ENCODE measurements at places on chromosomes 6 and 20. TPM values are rescaled to one million over a fixed set of nuclear protein-coding genes. Genes with fewer than 3 reads are reported as not detected.

GRCh38 chr6:7798751-7799150, 72.9 kb downstream of the BMP6 start:
- no peak for DNase-seq

Gene PAX1
- total RNA-seq: not detected

GRCh38 chr20:38113401-38114325, 51.4 kb downstream of the TGM2 start:
- no peak for DNase-seq

- no peak for DNase-seq
These were observed 45.2 kb downstream of the AKIRIN2 start for GRCh38 chr6:87656857-87657256.

Gene EYA4
- 5.7 TPM for total RNA-seq

DNA sequence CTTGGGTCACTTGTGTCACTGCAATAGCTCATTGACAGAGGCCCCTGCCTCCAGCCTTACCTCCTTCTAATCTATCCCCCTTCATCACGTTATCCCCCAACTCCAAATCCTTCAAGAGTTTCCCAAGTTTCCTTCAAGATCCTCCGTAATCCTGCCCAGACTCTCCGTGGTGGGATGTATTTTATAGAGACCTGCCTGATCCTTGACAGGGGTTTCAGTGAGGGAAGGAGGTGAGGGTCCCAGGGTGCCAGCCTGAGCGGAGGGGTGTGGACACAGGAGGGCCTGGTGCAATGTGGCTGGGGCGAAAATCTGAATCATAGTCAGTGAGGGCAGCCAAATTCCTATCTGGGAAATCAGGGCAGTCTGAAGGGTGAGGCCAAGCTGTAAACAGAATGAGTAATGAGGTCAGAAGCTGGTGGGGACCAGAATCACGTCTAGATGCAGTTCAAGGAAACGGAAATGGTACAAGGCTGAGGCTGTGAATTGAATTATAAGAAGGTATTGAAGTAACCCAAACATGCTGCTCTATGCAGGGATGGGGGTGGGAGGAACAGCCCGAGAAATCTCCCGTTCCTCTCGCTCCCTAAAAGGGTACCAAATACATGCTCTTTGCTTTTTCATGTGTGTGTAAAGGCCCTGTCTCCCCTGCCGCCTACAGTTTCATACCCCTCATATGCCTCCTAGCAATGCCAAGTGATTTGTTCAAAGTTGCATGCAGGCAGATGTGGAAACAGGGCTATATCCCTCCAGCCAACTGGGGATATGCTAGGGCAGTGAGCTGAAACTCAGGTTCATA, 35.4 kb upstream of the PIM1 start:
- DNase-seq: peak; percentile 96

Gene GRIK2
- total RNA-seq: 8.9 TPM

DNA sequence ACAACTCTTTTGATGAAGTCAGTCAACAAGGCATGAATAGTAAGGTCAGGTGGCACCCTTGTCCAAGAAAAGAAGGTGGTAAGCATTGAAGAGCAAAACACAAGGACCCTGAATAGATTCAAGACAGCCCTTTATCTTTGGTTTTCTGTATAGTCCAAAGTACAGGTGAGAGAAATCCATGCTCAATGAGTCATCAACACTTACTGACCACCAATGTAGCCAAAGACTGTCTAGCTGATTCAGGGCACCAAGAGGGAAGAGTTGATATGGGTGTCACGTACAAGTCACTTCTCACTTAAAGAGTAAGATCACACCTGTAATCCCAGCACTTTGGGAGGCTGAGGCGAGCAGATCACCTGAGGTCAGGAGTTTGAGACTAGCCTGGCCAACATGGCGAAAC, 528.3 kb downstream of the CD83 start:
- DNase-seq: no peak

- DNase-seq: no peak
These were observed 89.7 kb upstream of the RNF217 start for GRCh38 chr6:124872361-124873065.

Gene AVP
- not detected for total RNA-seq

Gene ACTL10
- total RNA-seq: 2.5 TPM

GRCh38 chr6:19812512-19813119, 24.6 kb upstream of the ID4 start:
- peak; percentile 83 for DNase-seq

- peak; percentile 13 for DNase-seq
These were observed 11.2 kb upstream of the SERPINB6 start for GRCh38 chr6:2982426-2983117.

Measured in fibroblast of the aortic adventitia (primary cell).